ENCODE measurements at places on chromosomes 16 and 17. TPM values are rescaled to one million over a fixed set of nuclear protein-coding genes. Genes with fewer than 3 reads are reported as not detected.

SLC7A5 gene
- 557 TPM for total RNA-seq

PIRT gene
- total RNA-seq = not detected

SLC46A1 gene
- total RNA-seq = 19.7 TPM

TMEM114 gene
- total RNA-seq = not detected

TNFRSF13B gene
- not detected for total RNA-seq

CMTM2 gene
- not detected for total RNA-seq

All from A549 treated with dexamethasone at 1 μM for 4 hours (cell line).